NCI-H446 (cell line): ENCODE measurements at places on chromosomes 12 and 14.

- DNase-seq, result no peak
Measured at GRCh38 chr14:21099596-21099985, 1.1 kb upstream of the ZNF219 start.

DNA sequence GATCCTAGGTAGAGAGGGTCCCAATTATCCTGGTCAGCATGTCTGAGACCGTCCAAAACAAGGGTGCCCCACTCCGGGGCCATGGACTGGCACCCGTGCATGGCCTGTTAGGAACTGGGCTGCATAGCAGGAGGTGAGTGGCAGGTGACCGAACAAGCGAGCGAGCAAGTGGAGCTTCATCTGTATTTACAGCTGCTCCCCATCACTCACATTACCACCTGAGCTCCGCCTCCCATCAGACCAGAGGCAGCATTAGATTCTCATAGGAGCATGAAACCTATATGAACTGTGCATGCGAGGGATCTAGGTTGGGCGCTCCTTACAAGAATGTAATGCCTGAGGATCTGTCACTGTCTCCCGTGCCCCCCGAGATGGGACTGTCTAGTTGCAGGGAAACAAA lies 44.4 kb upstream of the TMCC3 start:
- DNase-seq, result no peak

GRCh38 chr14:74959596-74960180 lies 4.3 kb upstream of the PGF start:
- no peak for DNase-seq

DNA sequence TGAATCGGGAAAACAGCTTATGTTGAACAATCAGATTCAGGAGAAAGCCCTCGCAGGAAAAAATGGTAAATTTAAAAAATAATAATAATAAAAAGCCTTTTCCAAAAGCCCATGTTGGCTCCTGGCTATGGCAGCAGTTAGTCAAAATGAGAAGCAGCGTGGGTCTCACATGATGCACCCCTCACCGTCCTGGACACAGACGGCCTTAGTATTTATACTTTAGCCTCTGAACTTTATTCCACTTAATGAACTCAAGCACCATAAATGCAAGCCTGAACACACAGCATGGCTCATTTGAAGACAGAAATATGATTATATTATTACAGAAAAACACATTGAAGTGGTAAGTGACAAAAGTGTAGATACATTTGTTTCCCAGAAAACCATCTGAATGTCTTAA lies 160.9 kb downstream of the RIMBP2 start:
- no peak for DNase-seq

- no peak for DNase-seq
Measured at GRCh38 chr14:86712176-86712575, 1182.2 kb downstream of the FLRT2 start.

- DNase-seq, result no peak
Measured at GRCh38 chr12:83122623-83122934, 435.9 kb downstream of the TMTC2 start.

- DNase-seq, result no peak
Measured at GRCh38 chr14:71394386-71394785, 487.1 kb downstream of the PCNX1 start.

- DNase-seq, result no peak
Measured at GRCh38 chr12:127479256-127479655, 787.7 kb upstream of the TMEM132C start.

- DNase-seq, result no peak
Measured at GRCh38 chr14:79285263-79285662, 926.0 kb downstream of the DIO2 start.

DNA sequence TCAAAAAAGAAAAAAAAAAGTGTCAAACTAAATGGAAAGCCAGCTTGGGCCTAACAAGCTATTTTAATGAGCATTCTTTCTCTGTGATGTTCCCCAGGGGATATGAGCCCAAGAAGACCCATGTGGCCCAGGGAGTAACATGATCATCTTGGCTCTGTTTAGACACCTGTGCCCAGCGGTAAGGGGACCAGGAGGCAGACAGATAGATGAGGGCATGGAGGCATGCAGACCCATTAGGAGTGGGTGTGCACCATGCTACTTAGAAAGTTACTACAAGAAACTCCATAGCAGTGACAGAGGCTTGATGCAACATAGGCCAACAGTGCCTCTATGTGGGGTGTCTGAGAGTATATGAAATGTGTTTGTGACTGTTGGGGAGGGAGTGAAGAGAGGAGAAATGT lies 3.1 kb upstream of the CREBL2 start:
- DNase-seq, result peak; percentile 14

- no peak for DNase-seq
Measured at GRCh38 chr12:46367351-46368029, 5.1 kb downstream of the SLC38A2 start.

DNA sequence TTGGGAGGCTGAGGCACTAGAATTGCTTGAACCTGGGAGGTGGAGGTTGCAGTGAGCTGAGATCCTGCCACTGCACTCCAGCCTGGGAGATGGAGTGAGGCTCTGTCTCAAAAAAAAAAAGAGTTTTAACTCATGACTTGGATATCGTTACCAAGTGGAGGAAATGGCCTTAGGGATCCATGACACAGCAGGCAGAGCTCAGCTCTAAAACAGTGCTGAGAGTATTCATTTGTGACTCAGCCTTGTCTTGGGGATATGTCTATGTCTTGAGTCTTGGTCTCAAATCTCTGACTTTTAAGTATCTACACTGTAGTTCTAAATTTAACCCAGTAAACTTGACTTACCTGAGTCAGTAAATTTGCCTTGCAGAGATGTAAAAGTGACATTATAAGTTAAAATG lies 8.8 kb upstream of the PEX5 start:
- no peak for DNase-seq

GRCh38 chr12:20740972-20741371 lies 45.8 kb downstream of the SLCO1C1 start:
- DNase-seq, result no peak

DNA sequence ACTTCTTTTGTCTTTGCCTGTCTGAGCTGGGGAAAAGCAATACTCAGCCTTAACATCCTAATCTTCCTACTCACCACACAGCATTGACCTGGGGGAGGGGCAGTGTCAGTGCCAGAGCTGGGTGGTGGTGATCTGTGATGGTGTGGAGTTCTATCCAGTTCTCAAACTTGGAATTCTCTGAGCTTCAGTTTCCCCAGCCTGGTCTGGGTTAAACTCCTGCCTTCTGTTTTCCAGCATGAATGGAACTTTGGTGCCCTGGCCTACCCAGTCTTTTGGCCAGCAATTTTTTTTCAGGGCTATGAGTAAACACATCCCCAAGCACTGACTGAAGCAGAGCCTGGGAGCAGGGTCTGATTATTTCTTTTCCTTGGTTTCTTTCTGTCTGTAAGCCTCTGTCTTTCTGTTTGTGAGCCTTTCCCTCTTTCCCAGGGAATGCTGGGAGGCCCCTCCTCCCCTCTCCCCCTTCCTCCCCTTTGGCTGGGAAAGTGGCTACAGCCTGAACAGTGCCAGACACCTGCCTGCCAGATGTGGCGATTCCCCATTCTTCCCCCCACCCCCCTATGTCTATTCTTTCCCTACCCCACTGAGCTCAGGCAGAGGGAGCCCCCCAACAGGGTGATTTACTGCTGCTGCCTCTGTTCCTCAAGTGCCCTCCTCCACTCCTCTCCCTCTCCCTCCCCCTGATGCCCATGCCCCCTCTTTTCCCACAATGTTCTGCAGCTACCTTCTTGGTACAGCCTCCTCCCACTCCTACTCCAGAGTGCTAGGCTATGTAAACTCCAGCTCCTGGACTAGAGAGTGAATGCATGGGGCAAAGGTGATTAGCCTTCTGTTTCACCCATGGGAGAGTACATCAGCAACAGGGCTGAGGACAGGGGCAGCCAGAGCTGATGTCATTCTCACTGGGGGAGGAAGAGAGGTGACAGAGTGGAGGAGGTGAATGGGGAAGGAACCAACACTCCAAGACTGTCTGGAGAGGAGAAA lies 11.1 kb downstream of the GPR84 start:
- no peak for DNase-seq

- DNase-seq, result no peak
Measured at GRCh38 chr14:102424923-102425322, 62.2 kb downstream of the TECPR2 start.

DNA sequence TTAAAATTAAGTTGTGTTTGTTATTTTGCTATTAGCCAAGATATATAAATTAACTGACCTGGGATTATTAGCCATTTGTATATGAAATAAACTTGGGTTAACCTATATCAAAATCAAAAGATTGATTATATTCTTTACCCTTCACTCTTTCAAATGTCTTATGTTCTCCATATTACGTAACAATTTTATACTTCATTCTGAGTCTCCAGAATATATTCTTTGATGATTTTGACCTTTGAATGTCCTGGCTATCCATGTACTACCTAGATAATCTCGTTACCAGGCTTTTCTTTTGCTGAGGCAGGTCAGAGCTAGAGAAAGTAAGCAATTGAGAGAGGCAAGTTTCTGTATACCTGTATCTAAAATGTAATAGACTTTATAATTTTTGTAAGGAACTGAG lies 3.6 kb downstream of the PPM1A start:
- DNase-seq, result no peak

GRCh38 chr14:23385642-23386265 lies 8.9 kb downstream of the CMTM5 start:
- no peak for DNase-seq

- no peak for DNase-seq
Measured at GRCh38 chr12:62647586-62647985, 181.0 kb downstream of the MON2 start.

DNA sequence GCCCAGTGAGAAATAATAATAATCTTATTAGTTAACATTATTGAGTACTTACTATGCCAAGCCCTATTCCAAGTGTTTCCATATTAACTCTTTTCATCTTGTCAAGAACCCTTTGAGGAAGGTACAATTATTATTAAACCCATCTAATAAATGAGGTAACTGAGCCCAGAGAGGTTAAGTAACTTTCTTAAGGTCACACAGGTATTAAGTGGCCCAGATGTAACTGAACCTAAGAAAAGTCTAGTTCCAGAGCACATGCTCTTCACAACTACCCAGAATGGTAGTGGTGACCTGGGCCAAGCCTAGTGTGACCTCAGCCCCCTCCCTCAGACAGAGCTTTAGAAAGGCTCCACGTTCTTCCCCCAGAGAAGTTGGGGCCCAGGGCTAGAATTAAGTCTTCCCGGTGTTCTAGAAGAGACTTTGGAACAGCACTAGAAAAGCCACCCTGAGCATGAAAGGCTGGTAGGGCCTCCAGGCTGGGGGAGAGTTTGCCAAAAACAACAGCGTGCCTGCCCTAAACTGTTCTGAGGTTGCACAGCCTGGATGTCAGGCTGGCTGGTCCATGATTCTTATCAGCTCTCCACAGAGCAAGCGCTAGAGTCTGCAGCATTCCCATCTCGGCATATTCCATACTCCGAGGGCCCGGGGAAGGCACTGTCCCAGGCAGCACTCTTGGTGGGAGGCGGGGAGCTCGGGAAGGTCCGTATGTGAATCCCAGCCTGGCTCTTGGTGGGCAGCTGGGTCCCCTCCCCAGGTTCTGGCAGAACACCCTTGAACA lies 41.3 kb upstream of the CTDSP2 start:
- no peak for DNase-seq

- peak; percentile 75 for DNase-seq
Measured at GRCh38 chr12:116222358-116222757, 55.1 kb downstream of the MED13L start.

- DNase-seq, result no peak
Measured at GRCh38 chr12:18861287-18861858, 123.5 kb downstream of the CAPZA3 start.

DNA sequence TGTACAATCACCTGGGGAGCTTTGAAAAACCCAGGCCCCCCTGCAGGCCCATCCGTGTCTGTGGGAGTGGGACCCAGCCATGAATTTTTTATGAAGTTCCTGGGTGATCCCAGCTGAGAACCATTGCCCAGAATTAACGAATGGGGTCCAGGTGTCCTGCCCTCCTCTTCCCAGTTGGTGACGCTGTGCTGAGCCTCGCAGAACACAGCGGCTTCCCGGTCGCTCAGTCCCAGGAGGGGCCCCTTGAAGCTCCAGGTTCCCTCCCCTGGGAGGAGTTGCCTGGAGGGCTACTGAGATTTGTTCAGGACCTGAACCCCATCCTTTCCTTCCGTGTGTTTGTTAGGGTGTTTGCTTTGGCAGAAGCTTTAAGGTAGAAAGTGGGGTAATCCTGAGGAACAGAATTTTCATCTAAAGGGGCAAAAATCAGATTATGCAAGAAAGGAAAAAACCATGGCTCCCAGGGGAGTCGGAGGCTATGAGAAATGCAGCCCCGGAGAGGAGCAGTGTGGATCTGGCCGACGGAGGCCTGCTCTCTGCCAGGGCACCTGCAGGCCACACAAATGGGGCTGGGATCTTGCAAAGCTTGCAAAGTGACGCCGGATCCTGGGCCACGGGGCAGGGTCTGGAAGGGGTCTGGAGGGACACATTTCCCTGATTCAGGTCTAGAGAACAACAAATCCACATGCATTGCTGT lies 164.7 kb upstream of the PRMT8 start:
- no peak for DNase-seq

- no peak for DNase-seq
Measured at GRCh38 chr14:29264865-29265264, 498.3 kb downstream of the FOXG1 start.

- no peak for DNase-seq
Measured at GRCh38 chr14:66022526-66022925, 463.6 kb upstream of the CCDC196 start.

DNA sequence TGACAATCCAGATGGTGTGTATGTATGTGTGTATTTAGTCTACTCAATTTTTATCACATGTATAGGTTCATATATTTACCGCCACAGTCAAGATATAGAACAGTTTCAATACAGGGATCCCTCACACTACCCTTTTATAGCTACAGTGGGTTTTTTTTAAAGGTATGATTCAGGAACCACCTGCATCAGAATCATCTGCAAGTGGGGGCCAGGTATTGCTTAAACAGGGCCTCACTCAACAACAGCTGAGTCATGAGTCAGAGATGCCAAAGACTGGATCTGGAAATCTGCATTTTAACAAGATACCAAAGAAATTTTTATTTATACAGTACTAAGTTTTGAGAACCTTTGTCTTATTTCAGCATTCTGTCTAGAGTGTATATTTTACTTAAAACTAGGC lies 117.6 kb downstream of the SLC35F4 start:
- DNase-seq, result no peak

GRCh38 chr12:93336291-93336741 lies 41.4 kb upstream of the NUDT4 start:
- no peak for DNase-seq
